ENCODE measurements at places on chromosomes 16 and 17.
A peak's percentile ranks its signal among the peaks of the same experiment; 100 is the strongest.

DNA sequence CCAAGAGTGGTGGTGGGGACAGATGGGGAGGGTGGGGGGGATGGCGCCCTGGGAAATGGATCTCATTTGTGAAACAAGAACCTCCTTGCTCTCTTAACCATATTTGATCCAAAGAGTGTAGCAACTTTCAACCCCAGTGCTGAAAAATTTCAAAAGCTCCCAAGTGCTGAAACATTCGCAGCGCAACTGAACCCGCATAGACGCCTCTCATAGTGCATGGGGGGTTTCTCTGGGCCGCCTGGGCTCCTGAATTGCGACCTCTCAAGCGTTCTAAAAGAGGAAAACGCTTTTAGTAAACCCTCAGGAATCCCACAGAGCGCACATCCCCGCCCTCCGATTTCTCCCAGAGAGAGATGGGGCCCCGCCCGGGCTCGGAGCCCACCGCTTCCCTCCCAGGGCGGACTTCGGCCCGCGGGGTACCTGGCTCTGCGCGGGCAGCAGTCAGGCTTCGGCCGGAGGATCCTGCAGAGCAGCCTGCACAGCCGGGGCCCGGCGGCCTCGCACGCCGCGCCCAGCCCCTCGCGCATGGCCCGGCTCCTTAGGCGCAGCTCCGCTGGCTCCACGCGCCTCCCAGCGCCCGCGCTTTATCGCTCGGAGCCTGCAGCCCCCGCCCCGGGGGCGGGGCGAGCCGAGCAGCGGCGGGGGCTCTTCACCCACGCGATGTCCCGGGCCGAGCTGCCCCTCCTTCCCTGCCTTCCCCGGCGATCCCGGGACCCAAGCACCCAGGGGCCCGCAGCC lies 7.0 kb downstream of the NOS2 start:
- DNase-seq: peak; percentile 14

DNA sequence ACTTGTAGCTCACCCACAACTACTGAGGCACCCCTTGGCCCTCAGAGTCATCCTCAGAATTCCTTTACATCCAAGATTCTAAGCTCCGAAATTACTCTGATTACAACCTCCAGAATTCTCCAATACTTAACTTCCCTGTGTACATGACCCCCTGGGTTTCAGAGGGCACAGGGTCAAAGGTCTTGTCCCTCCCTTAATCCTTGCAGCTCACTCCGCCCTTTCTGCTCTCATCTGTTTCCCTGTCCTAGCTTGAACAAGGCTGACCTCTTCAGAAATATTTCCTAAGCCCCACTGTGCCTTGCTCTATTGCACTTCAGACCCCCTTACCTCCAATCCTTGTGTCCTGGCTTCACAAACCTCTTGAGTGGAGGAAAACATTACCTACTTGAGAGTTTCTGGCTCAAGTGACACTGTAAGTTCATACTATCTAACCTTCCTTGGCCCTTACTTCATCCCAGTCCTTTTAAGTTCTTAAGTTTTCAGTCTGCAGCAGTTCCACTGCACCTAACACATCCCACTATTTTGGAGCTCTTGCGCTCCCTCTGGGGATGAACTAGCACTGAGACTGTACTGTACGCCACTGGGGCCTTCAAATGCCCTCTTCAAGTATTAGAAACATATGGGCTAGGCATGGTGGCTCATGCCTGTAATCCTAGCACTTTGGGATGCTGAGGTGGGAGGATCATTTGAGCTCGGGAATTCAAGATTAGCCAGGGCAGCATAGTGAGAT lies 6.2 kb downstream of the N4BP1 start:
- DNase-seq: no peak

- DNase-seq: no peak
Observed at GRCh38 chr17:50211249-50212120, 10.1 kb upstream of the COL1A1 start.

- DNase-seq: peak; percentile 24
Observed at GRCh38 chr16:23694644-23695373, 16.1 kb downstream of the PLK1 start.

- DNase-seq: no peak
Observed at GRCh38 chr17:2563061-2563460, 30.4 kb upstream of the PAFAH1B1 start.

- DNase-seq: no peak
Observed at GRCh38 chr17:36932694-36933511, 4.4 kb upstream of the LHX1 start.

DNA sequence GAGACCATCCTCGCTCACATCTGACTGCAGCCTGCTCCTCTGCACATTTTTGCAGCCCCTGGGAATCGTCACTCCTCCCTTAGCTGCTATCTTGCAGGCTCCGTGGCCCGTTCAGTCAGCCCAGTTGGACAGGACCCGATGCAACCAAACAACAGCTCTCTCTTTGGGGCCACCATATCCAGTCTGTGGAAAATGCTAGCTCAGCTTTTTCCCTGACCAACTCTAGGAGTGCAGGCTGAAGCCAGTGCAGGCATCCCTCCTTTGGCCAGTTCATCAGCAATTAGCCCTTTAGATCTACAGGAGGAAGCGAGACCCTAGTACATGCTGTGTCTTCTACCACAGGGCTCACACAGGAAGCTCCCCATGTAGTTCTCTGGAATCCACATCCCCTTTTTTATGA lies 182.1 kb downstream of the HS3ST3A1 start:
- no peak for DNase-seq

GRCh38 chr17:68706356-68706920 lies 105.3 kb upstream of the FAM20A start:
- no peak for DNase-seq

GRCh38 chr17:58665946-58666857 lies 25.6 kb downstream of the TEX14 start:
- no peak for DNase-seq

DNA sequence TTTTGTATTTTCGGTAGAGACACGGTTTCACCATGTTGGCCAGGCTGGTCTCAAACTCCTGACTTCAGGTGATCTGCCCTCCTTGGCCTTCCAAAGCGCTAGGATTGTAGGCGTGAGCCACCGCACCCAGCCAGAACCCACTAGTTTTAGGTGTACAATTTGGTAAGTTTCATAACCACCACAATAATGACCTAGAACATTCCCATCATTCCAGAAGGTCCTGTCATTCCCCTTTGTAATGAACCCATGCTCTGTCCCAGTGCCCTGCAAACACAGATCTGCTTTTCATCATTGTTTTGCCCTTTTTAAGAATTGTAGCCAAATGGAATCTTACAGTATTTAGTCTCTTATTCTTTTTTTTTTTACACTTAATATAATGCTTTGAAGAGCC lies 35.6 kb upstream of the IRF8 start:
- DNase-seq: peak; percentile 34

- DNase-seq: no peak
Observed at GRCh38 chr16:25030420-25031131, 15.4 kb upstream of the ARHGAP17 start.

- DNase-seq: no peak
Observed at GRCh38 chr17:15261802-15262290, 3.3 kb downstream of the PMP22 start.

DNA sequence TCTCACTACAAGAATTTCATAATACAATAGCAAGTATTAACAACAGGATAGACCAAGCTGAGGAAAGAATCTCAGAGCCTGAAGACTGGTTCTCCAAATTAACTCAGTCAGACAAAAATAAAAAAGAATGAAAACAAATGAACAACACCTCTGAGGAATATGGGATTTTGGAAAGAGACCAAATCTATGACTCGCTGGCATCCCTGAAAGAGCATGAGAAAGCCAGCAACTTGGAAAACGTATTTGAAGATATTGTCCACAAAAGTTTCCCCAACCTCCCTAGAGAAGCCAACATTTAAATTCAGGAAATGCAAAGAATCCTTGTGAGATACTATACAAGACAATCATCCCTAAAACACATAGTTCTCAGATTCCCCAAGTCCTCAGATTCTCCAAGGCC lies 20.9 kb downstream of the NLRP1 start:
- DNase-seq: no peak

GRCh38 chr16:75345711-75346110 lies 87.6 kb downstream of the CFDP1 start:
- DNase-seq: no peak

DNA sequence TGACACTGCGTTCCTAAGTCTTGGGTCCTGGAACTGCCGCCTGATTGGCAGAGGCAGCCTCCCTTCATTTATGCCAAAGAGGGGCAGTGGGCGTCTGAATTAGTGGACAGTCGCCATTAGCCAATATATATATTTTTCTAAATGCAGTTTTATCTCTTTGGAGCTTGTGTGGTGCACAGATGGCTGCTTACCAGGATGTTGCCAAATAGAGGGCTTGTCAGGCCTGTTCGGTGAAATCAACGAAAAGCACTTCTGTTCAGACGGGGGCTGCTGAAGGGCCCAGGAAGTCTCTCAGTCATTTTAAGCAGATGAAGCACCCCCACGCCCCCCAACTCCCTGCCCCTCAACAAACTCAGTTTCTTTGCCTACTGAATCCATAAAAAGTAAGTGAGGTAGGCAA lies 66.0 kb downstream of the RAP1GAP2 start:
- no peak for DNase-seq

DNA sequence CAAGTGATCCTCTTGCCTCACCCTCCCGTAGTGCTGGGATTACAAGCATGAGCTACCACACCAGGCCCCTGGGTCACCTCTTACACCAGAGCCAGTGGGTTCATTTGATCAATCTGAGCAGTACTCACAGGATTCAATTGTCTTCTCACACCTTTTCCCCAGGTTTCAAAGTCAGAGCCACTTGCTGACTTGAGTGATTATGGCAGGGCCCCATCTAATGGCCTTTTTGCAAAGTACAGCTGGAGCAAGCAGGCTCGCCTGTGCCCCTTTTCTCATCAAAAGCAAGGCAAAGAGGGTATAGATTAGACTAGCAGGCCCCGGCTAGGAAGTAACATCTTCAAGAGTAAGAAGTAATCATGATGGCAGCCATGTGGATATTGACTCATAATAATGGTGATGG lies 114.8 kb upstream of the NOL11 start:
- peak; percentile 47 for DNase-seq

- no peak for DNase-seq
Observed at GRCh38 chr16:65153365-65154105, 31.7 kb upstream of the CDH11 start.

GRCh38 chr16:67030221-67030962 lies 1.4 kb downstream of the CBFB start:
- DNase-seq: no peak

GRCh38 chr17:325270-326009 lies 27.2 kb downstream of the RPH3AL start:
- no peak for DNase-seq

GRCh38 chr17:58324409-58325288 lies 3.9 kb downstream of the TSPOAP1 start:
- peak; percentile 79 for DNase-seq

DNA sequence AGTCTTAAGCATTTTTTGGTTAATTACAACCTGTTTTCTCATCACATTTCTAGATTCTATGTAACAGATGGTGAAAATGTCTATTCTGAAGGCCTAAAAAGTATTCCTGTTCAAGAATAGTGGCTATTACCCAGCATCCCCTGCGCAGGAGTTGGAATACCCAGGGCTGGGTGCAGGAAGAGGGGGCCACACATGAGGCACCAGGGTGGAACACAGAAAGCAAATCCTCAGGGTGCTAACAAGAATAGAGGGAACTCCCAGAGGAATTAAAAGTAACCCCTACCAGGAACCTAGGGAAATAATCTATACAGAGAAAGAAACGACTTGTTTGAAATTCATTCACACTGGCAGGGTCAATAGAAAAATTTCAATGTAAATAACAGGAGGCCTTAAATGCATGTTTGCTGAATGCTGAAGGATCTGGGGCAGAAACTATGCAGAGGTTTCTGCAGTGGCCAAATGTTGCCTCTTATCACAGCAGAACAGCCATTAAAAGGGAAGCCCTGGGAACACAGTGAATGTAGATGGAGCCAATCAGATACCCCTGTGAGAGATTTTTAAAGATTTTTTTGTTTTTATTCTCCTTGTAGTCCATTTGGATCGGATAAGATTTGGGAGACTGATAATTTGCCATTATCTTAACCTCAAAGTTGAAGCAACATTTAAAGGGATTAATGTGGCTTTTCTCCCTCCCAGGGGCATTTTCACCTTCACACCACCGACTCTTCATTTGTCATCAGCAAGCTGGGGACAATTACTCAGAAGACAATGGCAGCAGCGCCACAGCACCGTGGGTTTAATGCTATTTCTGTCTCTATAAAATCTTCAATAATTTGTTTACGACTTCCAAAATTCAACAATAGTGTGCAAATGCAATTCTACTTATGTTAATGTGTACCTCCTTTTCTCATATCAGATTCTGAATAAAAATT lies 196.0 kb upstream of the PSMD7 start:
- DNase-seq: no peak

DNA sequence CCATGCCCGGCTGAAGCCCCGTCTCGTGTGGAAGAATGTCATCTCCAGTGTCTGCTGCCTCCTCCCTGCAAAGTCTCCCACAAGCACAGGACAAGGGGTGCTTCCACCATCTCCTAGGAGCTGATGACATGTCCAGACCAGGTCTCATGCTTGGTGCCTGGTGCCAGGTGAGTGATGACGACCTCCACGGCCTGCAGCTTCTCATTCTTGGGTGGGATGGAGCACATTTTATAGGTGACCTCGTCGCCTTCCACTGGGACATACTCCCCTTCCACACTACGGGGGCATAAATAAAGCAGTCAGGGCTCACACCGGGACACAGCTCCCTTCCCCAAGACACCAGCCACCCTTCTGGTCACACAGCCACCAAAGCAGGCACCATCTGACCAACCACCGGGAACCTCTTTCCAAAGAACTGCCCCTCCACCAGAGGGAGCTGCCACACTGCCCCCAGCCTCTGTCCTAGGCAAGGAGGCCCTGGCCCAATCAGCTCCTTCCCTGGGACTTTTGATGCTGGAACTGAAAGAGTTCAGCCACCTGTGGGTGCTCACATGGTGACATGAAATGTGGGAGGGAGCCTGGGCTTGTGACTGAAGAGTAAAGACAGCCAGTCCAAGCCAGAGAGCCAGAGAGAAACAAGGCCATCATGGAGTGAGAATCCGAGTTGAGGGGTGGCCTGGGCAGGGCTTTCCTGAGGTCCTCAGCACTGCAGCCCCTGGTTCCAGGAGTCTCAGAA lies 13.6 kb downstream of the CARHSP1 start:
- DNase-seq: no peak

DNA sequence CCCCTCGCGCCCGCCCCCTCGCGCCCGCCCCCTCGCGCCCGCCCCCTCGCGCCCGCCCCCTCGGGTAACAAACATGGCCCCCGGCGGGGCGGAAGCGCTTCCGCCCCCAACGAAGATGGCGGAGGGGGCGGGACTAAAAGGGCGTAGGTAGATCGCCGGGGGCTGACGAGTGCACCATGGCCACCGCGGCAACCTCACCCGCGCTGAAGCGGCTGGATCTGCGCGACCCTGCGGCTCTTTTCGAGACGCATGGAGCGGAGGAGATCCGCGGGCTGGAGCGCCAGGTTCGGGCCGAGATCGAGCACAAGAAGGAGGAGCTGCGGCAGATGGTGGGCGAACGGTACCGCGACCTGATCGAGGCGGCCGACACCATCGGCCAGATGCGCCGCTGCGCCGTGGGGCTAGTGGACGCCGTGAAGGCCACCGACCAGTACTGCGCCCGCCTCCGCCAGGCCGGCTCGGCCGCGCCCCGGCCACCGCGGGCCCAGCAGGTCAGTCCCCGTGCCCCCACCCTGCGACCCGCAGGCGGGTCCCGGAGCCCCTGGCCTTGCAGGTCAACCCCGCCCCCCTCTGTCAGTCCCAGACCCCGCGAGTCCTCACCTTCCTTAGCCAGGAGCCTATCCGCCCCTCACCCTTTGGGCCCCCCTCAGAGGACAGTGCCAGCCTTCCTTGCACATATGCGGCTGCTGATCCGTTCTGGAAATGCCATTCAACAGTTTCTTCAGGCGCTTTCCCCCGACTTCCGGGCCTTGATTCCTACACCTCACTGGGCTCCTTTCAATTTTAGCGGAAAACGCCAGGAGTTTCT lies at the start of gene COG1:
TSS of gene COG1 (plus strand) at position 162 of the 808 bp plus-strand sequence. CDS start at position 177, 15 bp downstream.
- DNase-seq: peak; percentile 96

GRCh38 chr17:30716461-30717290 lies 107.8 kb downstream of the CRLF3 start:
- DNase-seq: no peak

Data from AG08395 (cell line).